HS-27A (cell line): ENCODE measurements at places on chromosomes 11 and 22.

- no peak for DNase-seq
Measured at GRCh38 chr22:30486661-30487115, 14.9 kb upstream of the SEC14L3 start.

DNA sequence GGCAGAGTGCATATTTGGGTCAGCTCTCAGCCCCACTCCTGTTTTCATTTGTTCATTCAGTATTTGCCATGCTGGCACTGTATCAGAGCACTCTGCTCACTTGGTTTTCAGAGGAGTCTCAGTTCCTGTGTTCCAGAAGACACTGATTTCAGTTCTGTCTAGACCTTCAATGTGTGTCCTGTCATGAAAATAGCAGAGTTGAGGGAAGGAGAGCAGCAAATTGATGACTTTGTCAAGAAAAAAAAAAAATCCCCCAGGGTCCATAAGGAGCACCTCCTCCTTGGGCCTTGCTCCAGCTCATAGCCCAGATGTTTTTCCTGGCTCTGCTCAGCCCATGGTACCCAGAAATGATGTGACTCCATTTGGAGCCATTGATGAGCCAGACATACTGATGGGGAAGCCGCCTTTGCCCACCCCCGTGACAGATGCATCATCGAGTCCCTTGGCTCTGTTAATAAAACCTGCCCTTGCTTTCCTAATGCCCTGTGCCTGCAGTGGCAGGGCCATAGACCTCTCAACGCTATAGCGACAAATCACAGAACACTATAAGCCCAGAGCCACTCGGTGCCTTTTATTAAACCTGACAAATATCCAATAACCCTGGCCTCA, 107.0 kb downstream of the PKNOX2 start:
- no peak for DNase-seq

GRCh38 chr11:64224891-64225607, 937 bp downstream of the TRPT1 start:
- no peak for DNase-seq

GRCh38 chr11:77154381-77155081, 26.5 kb downstream of the MYO7A start:
- DNase-seq: no peak
